ENCODE measurements at places on chromosomes 11 and 22.

- no peak for DNase-seq
Measured at GRCh38 chr11:95085117-95085816, 4.4 kb upstream of the ENDOD1 start.

GRCh38 chr11:109815500-109816150, 277.6 kb upstream of the ZC3H12C start:
- no peak for DNase-seq

DNA sequence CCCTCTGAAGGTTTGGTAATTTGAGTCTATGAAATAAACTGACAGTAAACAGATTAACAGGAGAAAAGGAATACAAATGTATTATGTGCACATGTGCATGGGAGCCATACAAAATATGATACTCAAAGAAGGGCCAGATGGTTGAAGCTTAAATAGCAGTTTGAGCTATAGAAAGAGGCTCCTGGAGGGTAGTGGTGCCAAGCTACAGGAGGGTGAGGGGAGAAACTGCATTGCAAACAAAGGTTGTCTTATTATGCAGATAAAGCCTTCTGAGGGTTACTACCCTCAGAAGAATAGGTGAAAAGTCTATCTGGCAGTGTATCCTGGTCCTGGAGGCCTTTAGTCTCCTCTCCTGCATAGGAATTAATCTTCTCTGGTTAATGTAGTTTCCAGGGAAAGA, 267.3 kb upstream of the MPPED2 start:
- DNase-seq, result no peak

GRCh38 chr11:25860677-25861450, 471.1 kb upstream of the ANO3 start:
- DNase-seq, result no peak

GRCh38 chr11:62547691-62548281, 1.2 kb upstream of the AHNAK start:
- no peak for DNase-seq

All from GM04504 (cell line).